ENCODE measurements at places on chromosomes 7 and 10. TPM values are rescaled to one million over a fixed set of nuclear protein-coding genes. Genes with fewer than 3 reads are reported as not detected.

Gene CUZD1
- total RNA-seq = 0.47 TPM

Gene MRC1
- total RNA-seq = 0.03 TPM

Gene UFSP1
- total RNA-seq = 8.9 TPM

Gene GDF2
- total RNA-seq = not detected

Gene IGF2BP3
- total RNA-seq = 39.5 TPM

Gene PAPOLB
- not detected for total RNA-seq

Gene OR9A2
- total RNA-seq = not detected

Gene AGR3
- not detected for total RNA-seq

Gene C7orf57
- 1.2 TPM for total RNA-seq

Gene IFIT2
- total RNA-seq = 0.53 TPM

Gene PARG
- 37.6 TPM for total RNA-seq

Gene CACNB2
- total RNA-seq = not detected

Gene SLIT1
- total RNA-seq = not detected

Gene CDK1
- total RNA-seq = 104 TPM

Gene MARVELD1
- 40.5 TPM for total RNA-seq

Gene FZD1
- 6.2 TPM for total RNA-seq

Gene ADAM12
- total RNA-seq = 1.7 TPM

Gene SPDYE2
- total RNA-seq = not detected

All from HT1080 (cell line).